ENCODE measurements at places on chromosomes 3 and 15.

- no peak for DNase-seq
Measured at GRCh38 chr15:43948691-43949325, 122.0 kb downstream of the WDR76 start.

GRCh38 chr3:111853068-111853467, 6.0 kb upstream of the PHLDB2 start:
- no peak for DNase-seq

DNA sequence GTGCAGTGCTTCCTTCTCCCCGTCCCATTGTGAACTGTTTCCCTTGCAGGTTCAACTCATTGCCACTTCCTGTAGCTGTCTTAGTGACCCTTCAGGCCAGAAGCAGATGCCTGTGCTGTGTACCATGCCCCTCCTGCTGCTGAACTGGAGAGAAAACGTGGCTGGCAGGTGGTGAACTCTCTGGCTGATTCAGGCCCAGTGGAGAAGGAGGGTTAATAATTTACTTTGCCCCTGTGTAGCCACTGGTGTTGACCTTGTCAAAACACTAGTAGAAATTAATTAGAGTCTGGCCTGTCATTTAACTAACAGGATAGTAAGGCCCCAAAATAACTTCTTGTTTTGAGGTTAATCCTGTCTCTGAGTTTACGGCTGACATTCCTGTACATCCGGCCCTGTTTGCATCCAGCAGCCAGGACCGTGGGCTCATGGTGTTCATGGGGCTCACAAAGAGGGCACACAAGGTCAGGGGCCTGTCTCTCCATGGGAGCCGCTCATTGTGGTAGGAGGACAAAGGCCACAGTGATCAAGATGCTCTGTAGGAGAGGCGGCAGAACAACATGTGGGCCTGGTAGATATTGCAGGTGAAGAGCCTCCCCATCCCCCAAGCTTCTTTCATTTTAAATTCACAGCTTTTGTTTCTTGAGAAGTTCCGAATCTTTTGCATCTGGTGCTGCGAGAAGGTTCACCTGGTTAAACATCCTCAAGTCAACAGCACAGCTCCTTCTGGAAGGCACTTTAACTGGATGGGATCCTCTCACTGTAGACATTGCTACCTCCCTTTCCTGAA, 101.6 kb downstream of the CGNL1 start:
- no peak for DNase-seq

GRCh38 chr15:98358971-98359370, 289.4 kb upstream of the IGF1R start:
- DNase-seq = no peak

DNA sequence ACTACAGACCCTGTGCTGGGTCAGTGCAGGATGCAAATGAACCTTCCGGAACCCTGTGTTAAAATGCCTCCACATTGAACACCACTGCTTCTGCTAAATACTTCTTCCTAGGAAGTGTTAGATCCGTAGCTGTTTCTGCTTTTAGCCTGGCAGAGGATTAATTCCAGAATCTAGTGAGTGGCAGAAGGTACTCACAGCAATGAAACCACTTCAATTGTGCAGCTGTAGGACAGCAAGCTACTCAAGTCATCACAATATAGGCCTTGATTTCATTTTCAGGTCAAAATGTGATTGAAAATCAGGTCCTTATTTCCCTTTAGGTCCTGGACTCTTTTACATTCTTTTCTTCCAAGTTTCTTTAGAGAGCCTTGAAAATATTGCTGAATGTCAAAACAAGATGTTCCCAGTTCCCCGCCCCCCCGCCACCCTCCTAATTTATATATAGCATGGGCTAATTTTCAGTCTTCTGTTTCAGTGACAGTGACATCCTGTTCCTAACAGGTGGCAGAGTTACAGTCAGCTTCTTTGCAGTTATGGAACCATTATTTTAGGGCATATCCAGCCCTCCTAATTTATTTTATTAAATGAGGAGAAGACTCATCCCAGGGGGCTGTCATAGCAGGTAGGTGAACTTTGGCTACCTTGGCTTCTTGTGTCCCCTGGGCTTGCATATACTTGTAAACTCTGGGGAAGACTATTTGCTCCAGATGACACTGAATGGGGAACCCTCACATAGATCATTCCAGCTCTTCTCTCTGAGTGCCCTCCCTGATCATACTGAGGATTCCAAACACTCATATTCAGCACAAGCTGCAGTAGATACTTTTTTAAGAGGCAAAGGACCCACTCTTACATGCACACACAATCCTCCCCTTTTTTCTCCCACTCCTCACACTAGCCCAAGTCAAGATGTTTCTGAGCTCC, 28.0 kb upstream of the ARNT2 start:
- no peak for DNase-seq

DNA sequence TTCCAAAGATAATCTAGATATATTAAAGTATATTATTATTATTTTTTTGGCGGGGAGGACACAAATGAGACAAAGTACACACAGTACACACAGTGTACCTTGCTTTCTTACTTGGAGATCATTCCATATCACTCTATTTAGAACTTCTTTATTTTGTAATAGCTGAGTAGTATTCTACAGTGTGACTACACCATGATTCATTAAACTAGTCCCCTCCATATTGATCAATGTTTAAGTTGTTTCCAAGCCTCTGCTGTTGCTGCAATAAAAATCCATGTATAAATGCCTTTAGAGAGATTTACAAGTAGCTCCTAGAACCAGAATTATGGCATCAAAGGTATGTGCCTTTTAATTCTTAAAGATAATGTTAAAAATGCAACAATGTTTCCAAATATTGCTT, 38.8 kb downstream of the PYGO1 start:
- DNase-seq = no peak

DNA sequence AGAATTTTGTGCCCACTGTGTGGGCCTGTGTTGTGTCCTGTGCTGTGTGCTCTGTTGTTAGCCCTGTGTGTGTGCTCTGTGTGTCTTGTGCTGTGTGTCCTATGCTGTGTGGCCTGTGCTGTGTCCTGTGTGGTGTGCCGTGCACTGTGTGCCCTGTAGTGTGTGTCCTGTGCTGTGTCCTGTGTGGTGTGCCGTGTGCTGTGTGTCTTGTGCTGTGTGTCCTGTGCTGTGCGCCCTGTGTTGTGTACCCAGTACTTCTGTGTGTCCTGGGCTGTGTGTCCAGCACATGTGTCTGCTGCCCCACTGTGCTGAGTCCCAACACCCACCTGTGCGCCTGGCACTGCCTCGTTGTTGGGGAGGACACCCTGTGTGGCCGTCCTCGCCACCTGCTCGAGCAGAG, 53.2 kb upstream of the CHRNA7 start:
- no peak for DNase-seq

GRCh38 chr3:122214711-122215110, 31.2 kb downstream of the CASR start:
- DNase-seq = no peak

DNA sequence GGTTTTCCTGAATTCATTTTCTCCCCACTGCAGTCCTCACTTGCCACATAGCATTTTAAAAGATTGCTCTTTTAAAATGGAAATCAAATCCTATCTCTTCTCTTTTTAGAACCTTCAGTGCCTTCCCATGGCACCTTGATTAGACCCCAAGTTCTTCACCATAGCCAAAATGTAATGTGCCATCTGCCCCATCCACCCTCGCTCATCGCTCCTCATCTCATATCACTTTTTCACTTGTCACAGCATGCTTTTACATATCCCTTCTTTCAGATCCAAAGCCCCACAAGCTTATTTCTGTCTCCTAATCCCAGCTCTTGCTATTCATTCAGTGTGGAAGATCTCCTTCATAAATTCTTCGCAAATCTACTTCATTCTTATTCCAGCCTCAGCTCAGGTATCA, 161.7 kb downstream of the CD47 start:
- no peak for DNase-seq

- no peak for DNase-seq
Measured at GRCh38 chr3:33159981-33160380, 46.2 kb downstream of the CRTAP start.

DNA sequence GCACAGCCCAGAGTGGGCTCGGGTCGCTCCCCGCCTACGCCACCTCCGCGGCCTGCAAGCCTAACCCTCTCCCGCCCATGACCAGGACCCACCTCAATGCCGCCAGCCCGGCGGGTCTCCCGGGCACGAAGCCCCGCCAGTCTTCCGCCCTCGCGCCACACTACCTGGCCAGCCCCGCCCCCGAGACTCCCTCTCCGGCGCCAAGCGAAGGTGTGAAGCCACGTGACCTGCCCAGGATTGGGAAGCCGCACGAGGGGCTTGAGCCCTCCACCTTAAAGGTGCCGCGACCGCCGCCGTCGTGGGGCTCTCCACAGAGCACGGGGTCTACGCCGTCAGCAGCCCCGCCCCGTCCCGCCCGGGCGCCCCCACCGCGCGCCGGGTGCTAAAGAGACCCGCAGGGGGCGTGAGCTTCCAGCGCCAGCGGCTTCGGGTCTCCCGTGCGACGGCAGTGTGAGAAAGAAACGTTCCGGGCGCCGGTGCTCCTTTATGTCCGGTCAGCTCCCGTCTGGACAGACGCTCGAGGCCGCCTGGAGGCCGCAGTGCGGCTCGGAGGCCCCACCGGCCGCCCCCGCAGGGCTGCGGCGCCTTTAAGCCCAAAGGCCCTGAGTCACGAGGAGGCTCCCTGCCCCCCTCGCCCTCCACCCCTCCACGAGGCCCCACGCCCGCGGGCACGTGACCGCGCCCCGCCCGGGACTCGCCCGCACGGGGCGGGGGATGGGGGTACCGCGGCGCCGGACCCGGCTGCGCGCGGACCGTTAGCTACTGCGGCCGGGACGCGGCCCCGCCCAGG, at the start of gene CPEB1:
Gene CPEB1, minus strand, starts transcription at position 319 of the 790 bp plus-strand sequence. CDS start 18,904 bp downstream, outside the sequence.
- no peak for DNase-seq

DNA sequence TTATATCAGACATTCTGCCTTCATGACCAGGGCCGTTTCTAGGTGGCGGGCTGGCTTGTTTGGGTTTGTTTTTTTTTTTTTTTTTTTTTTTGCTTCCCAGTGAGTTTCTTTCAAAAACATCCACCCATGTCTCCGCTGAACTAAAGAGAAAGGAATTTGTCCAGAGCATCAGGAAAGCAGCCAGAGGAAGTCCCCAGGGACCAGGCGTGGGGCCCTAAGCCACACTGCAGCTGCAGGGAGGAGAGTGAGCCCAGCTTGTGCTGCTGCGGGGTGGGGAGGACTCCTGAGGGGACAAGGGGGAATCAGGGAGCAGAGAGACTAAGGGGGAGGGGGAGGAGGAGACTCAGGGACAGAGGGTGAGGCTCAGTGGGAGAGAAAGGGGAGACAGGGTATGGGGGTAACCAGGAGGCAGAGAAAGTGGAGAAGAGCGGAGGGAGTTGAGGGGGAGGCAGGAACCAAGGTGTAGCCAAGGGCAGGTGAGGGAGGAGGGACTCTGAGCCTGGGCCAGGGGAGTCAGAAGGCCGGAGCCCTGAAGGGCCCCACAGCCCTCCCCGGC, 49.5 kb downstream of the CYP11A1 start:
- DNase-seq = no peak

GRCh38 chr3:99666201-99666600, 27.8 kb downstream of the COL8A1 start:
- no peak for DNase-seq

DNA sequence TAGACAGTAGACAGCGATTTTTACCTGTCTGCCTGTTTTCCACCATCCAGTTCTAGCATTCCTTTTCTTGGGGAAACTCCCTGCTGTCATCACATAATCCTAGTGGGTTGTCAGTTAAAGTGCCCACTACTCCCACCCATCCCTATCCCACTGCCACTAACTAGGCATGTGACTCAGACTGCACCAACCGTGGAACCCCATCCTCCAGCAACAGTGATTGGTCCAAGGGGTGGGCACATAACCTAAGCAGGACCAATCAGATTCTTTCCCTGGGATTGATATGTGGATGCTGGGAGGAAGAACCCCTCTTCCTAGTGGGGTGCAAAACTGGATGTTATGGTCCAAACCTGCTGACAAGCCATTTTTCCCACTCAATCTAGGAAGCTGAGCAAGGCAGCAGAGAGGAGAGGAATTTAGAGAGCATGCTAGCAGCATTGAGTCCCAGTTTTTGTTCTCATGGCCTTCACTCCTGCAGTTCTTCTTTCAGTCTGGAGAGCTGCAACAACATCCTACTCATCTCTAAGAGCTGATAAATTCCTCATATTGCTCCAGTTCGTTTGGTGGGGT, 3.9 kb upstream of the INSYN1 start:
- no peak for DNase-seq

GRCh38 chr3:128572644-128573105, 77.9 kb downstream of the RPN1 start:
- no peak for DNase-seq

GRCh38 chr15:40282869-40283614, at the start of gene ANKRD63:
ANKRD63 (minus strand) TSS chr15:40283064; CDS start chr15:40282586, 478 bp downstream.
- no peak for DNase-seq

DNA sequence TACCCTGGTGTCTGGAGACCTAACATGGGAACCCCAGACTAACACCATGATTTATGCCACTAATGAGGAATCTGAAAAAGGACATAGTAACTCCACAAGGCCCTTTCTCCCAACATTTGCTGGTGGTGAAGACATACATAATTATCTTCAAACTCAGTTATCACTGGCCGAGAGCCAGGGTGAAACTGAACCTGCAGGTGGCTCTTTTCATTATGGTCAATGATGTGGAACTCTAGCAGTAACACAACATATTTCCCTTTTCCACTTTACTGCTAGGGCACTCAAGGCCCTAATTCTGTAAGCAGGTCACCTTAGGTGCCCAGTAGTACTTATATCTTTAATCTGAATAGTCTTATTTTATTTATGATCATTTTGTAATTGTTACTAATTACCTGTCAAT, 326.4 kb upstream of the SATB1 start:
- DNase-seq = no peak

- no peak for DNase-seq
Measured at GRCh38 chr3:145183261-145183660, 977.7 kb downstream of the PLOD2 start.

GRCh38 chr3:14780927-14781507, 37.7 kb upstream of the FGD5 start:
- DNase-seq = no peak

GRCh38 chr3:171028025-171028778, 1.7 kb upstream of the SLC2A2 start:
- DNase-seq = no peak

- no peak for DNase-seq
Measured at GRCh38 chr3:99681512-99681911, 43.1 kb downstream of the COL8A1 start.

DNA sequence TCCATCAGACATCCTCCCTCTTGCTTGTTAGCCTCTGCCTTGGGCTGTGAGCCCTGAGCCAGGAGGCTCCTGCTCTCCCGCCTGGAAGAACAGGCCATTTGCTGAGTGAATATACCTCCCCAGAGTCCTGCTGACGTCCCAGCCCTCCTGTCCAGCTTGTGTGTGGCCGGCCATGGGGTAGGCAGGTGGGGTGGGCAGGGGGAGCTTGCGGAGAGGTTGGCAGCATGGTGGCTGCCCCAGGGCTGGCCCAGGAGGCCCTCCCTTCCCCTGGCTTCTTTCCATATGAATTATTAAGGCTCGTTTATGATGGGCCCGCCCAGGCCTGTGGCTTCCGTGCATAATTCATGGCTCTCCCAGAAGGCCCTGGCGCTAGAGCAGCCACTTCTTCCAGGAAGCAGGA, 18.7 kb downstream of the CACNA2D2 start:
- no peak for DNase-seq

DNA sequence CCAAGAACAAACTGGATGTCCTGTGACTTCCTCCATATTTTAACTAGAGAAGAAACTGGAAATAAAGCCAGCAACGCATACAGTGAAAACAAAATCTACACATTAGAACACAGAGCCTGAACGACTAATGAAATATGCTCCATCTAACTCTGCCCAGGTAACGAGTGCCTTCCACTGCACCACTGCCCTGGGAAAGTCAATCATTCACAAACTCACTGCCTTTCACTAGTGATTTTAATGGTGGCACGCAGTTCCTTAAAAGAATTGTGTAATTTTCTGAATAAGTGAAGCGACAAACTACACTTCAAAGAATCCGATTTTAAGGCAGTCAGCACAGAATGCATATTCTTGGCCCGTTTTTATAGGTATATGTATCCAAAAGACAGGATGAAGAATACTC, 416.0 kb downstream of the SHQ1 start:
- no peak for DNase-seq

Measured in activated CD8-positive, alpha-beta memory T cell treated with anti-CD3 and anti-CD28 coated beads for 1 hour (primary cell).